ENCODE measurements at places on chromosomes 7 and 10.

GRCh38 chr7:44117801-44118429 is 5.4 kb downstream of the POLD2 start:
- no peak for DNase-seq

DNA sequence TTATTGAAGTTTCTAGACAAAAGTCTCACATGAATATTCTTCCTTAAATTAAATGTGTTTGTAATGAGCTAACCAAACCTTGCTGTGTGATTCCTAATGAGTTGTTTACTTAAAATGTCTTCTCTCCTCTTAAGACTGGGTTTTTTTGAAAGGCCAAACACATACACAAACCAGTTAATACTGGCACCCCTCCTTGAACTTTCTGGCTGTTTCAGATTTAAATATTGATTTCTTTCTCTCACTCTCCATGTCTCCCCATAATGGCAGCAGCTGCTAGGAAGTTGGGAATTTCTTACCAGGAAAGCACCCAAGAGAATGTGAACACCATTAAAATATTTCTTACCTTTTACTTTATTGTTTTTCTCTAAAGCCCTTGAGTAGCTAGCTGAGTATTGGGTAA is 11.4 kb upstream of the PTN start:
- DNase-seq: no peak

DNA sequence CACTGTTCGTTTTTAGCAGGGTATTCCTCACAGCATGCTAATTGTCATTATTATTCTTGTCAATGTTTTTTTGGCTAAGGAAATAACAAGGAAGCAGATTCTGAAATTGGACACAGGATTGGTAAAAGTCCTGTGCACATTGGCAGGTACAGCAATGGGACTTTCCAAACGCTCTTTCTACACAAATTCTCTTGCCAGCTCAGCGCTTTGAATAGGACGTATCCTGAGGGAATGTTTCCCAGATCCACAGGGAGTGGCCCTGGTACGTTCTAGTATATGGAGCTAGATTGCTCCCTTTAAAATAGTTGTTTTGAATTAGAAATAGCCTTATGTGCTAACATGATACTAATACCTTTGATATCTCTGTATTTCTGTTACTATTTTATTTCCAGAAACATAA is 82.8 kb upstream of the GRB10 start:
- no peak for DNase-seq

GRCh38 chr10:74677951-74678350 is 148.4 kb upstream of the KAT6B start:
- no peak for DNase-seq

DNA sequence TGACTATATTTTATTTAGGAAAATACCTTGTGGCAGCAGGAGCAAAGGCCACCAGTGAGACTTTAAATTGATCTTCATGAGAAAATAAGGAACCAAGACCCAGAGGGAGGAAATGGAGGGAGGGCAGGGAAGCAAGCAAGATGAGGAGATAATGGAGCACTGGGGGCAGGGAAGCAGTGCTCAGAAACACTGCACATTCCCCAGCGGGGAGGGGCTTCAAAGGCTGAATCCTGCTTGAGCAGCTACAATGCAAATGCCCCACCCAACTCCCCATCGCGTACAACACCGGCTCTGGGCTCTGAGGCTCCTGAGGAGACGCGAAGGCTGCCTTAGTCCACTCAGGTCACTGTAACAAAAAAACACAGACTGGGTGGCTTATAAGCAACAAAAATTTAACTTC is 503.8 kb downstream of the GRID1 start:
- DNase-seq: no peak

GRCh38 chr7:5630670-5631069 is 150.8 kb downstream of the RNF216 start:
- DNase-seq: no peak

DNA sequence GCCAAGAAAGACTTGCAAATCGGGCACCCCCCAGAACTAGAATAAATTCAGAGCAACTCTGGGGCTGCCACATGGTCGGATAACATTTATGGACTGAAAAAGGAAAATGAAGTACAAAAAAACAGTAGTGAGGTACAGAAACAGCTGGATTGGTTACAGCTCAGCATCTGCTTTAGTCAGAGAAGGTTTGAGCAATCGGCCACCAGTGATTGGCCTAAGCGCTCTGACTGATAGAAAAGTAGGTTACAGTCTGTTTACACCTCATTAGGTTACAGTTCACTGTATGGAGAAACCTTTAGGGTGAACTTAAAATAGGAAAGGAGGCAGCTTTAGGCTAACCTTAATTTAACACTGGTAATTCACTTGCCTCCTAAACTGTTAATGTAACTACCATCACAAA is 102.0 kb upstream of the DKK1 start:
- DNase-seq: no peak

DNA sequence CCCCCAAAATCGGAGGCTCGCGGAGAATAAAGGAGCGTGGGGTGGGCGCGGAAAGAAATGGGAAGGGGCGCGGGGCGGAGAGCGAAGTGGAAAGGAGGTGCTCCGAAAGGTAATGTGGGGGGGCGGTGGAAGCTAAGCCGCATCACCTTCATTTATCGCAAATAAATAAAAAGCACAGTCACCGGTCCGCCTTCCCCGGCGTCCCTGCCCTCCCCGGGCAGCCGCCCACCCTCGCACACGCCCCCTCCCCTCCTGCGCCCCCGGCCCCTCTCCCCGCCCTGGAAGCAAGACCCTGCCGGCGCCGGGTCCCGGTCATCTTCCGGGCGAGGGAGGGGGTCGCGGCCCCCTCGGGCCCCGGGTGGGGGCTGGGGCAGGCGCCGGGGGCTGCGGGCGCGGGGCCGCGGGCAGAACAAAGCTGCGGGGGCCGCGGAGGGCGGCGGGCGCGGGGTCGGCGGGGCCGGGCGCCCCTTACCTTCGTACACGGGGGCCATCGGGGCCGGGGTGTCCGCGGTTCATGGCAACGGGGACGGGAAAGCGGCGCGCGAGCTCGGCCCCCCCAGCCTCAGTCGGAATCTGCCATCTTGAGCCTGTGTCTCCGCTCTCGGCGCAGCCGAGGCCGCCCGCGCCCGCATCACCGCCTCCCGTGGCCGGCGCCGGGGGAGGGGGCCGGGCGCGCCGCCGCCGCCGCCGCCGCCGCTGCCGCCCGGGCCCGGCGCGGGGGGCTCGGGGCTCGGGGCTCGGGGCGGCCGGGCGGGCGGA is 486 bp downstream of the HIPK2 start:
- no peak for DNase-seq

DNA sequence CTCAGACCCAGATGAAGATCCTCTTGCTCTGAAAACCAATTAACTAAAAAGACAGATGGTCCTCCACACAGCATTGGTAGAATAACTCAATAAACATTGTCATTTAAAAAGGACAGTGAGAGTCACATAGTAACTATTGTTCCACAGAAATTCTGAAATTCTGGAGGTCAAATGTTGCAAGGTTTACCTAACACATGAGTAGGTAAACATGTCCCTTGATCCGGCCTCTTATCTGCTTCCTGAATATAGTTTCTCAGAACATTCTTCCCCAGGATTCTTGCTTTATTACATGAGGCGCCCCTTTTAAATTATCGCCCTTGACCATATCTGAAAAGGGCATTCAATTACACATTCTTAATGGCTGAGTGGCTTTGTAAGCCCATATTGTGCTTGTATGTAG is 270.7 kb downstream of the SEMA3D start:
- DNase-seq: no peak

DNA sequence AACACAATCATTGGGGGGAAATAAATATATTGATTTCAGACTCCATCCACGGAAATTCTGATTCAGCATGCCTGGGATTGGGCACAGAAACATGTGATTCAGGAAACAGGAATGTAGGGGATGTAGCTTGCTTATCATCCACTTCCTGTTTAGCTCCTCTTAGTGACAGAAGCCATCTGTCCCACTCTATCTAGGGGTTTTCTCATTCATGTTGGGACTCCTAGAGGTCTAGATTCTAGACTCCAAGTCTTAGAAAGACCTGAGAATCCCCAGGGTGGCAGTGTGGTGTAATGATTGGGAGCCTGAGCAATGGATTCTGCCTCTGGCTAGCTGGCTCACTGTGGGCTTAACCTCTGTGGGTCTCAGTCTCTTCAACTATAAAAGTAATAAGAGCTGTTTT is 67.9 kb downstream of the CDK1 start:
- DNase-seq: peak; percentile 18

DNA sequence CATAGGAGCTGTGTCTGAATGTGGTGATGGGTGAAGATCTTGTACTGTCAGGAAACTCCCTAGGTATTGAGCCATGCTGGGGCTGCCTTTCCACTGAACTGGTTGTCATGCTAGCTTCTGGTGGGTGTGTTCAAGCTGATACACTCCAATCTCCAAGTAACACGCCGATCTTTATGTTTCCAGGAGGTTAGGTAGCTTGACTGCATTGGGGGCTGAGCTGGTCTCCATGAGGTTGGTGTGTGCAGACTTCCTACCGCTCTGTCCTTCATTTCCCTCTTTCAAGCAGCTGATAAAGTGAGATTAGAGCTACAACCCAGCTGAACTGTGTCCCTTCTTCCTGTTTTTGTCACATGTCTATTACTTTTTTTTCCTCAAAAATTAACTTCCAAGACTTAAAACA is 265.5 kb downstream of the ANKRD30A start:
- DNase-seq: no peak

DNA sequence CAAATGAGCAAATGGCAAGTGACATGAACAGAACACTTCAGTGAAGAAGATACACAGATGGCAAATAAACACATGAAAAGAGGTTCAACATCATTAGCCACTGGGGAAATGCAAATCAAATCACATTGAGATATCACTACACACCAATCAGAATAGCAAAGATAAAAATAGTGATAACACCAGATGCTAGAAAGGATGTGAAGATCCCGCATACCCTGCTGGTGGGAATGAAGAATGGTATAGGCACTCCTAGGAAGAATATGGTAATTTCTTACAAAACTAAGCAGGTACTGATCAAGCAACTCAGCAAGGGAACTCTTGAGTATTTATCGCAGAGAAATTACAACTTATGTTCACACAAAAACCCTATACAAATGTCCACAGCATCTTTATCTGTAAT is 11.2 kb downstream of the LAMB4 start:
- DNase-seq: no peak

DNA sequence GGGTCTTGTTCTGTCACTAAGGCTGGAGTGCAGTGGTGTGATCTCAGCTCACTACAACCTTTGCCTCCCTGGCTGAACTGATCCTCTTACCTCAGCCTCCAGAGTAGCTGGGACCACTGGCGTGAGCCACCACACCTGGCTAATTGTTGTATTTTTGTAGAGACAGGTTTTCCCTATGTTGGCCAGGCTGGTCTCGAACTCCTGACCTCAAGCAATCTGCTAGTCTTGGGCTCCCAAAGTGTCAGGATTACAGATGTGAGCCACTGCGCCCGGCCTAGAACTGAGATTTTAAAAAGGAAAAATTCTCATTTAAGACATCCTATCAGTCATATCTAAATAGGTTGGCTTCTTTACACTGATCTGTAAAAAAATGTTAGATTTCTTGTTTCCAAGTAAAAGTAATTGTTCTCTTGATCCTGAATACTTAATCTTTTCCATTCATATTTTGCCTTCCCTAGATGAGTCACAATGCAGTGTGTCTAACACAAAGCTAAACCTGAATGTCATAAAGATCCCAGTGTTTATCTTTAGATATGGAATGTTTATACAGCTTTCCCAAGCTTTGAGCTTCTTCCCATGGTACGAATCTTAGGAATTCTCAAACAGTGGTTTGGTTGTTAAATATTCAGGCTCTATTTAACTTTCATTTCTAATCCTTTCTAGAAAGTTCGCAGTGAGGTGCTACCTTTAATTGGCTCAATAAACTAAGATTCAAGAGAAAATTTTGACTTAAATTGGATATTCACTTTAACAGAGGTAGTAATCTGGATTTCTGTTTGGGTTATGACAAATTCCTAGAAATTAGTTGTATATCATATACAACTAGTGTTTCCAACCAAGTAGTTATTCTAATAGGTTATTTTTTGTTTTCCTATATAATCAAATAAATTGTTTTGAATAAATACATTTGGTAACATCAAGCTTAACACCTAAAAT is 12.1 kb upstream of the LAMB1 start:
- peak; percentile 91 for DNase-seq

DNA sequence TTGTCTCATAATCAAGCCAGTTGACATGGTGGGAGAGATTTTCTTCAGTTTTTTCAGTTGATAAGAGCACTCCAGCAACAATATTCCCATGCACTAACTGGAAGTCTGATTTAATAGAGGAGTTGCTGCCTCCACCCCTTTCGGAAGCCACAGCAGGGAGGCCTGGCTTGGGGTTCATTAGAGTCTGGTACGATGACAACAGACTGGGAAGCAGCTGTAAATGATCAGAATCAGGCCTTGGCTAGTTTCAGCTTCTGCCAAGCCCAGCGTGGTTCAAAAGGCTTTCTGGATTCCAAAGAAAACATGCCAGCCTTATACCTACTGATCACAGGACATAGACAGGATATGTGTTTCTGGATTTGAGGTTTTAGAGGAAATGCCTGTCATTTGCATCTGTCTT is 274.0 kb downstream of the CSTF2T start:
- DNase-seq: no peak

DNA sequence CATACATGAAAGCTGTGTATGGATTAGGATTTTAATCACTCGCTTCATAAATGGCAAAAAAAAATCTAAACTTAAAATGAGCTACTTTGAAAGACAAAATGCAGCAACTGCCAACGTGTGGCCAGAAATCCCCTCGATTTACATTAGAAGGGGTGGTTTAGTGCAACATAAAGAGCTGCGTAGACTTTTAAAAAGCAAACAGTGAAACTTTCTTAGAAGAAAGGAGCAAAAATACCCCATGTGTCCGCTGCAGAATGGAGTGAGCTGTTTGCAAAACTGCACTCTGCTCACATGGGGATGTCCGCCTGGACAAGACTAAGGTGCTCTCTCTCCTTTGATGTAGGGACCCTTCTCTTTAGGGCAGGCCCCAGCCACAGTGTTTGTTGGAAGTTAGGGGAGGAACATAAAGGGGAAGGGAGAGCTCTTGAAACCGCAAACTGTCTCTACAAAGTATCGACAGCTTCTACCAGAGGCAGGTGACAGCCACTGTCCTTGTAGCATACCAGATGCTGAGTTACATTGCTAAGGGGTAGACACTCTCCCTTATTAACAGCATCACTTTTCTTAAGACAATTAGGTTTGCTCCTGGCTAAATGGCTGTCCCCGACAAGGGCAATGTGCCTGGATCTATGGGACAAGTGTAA is 528.1 kb downstream of the KCNMA1 start:
- no peak for DNase-seq

DNA sequence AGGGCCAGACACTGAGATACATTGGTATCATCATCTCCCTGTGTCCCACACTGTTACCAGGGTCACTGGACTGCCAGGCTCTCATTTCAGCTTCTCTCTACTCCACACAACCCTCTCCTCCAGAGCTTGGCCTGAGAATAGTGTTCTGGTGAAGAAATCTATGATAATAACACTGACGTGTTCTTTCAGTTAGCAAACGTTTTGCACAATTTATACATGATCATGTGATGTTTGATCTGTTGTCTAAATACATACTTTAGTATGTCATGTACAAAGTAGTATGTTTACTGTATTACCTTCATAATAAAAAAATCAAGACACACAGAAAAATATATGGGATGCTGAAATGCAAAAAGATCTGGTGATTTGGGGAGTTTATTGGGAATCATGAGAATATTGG is 5.0 kb downstream of the SLC16A9 start:
- no peak for DNase-seq

Data from glomerular endothelial cell (primary cell).